ENCODE measurements at places on chromosomes 7 and 10.

DNA sequence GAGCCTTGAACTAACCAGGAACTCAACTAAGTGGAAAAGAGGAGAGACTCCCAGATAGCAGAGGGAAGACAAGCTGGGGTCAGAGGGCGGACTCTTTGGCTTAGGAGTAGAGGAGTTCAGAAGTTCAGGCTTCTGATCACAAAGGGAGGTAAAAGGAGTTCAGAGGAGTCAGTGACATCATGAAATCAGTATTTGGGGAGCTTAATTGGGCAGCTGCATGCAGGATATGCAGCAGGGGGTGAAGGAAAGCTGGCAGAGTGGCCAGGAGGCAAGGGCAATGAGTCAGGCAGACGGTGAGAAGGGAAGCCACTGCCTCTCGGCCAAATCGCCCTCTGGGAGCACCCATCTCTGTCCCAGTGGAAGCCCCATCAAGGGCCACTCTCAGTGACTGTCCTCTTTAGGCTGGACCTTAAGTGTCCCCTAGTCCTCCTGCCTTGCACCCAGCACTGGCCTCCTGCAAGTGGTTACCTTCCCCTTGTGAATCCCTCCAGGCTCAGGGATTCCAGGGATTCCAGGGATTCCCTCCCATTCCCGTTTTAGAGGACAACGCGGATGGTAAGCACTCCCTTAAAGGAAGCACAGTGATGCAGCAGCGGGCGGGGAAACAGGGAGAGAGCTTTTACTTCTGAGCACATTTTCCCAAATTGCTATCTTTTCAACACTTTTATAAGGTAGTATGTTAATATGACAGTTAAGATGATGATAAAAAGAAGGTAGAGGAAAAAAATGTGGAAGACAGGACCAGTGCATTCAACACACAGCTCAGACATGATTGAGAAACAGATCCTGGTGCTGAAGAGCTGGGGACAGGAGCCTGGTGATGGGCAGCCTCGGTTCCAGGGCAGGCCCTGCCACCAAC is 72.6 kb downstream of the KCNMA1 start:
- DNase-seq: peak; percentile 51

GRCh38 chr7:90857603-90858002 is 261.5 kb downstream of the CDK14 start:
- DNase-seq: peak; percentile 1

GRCh38 chr10:69914398-69915214 is 112.9 kb downstream of the COL13A1 start:
- peak; percentile 66 for DNase-seq

GRCh38 chr7:130324306-130324943 is 20.2 kb upstream of the CPA5 start:
- DNase-seq: no peak

- DNase-seq: no peak
Measured at GRCh38 chr10:34430685-34431084, 384.4 kb downstream of the PARD3 start.

- DNase-seq: no peak
Measured at GRCh38 chr7:70763961-70764691, 367.8 kb upstream of the GALNT17 start.

DNA sequence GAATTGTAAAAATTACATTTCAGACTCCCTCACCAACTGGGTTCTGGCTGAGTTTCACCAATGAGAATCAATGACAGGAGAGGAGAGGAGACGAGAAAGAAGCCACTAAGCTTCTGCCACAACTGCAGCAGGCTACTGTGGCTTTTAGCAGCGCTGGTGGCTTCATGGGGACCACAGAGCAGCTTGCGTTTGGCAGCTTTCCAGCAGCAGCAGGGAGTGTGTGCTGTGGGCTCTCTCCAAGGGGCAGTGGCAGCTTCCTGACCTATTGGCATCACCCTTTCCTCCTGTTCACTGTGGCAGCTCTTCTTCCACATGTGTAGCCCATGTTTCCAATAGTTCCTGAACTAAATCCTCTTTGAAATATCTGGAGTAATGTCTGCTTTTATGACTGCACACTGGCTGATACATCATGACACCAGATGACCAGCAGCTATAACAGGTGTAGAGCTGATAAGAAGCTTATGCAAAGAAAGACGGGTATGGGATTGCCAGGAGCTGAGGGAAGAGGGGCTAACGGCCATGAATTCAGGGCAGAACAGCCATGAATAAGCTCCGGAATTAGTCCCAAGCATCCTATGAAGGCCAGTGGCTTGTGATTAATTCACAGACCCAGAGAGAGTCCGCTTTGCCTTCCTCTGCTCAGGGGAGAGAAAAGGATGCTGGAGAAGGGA is 46.8 kb downstream of the KCNH2 start:
- DNase-seq: no peak

DNA sequence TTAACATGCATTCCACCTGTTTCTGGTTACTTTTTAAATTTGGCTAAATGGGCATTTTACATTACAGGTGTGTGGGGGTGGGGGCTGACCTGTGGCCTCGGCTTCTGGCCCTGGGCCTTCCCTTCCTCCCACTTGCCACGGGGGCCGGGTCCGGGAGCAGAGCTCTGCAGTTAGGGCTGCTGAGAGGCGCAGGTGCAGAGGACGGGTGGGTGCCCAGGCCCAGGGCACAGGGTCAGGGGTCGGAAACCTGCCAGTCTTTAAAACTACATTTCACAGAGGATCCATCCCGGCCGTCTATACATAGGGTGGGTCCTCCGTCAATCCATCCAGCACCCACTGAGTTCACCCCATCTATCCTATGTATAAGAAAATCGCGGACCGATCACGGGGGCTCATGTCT is 106.5 kb upstream of the INSIG1 start:
- DNase-seq: no peak

- no peak for DNase-seq
Measured at GRCh38 chr10:122191936-122192541, 79.1 kb upstream of the BTBD16 start.

GRCh38 chr7:17944720-17945119 is 4.4 kb upstream of the SNX13 start:
- DNase-seq: no peak

GRCh38 chr10:45627412-45628048 is 45.0 kb downstream of the ZFAND4 start:
- DNase-seq: no peak

DNA sequence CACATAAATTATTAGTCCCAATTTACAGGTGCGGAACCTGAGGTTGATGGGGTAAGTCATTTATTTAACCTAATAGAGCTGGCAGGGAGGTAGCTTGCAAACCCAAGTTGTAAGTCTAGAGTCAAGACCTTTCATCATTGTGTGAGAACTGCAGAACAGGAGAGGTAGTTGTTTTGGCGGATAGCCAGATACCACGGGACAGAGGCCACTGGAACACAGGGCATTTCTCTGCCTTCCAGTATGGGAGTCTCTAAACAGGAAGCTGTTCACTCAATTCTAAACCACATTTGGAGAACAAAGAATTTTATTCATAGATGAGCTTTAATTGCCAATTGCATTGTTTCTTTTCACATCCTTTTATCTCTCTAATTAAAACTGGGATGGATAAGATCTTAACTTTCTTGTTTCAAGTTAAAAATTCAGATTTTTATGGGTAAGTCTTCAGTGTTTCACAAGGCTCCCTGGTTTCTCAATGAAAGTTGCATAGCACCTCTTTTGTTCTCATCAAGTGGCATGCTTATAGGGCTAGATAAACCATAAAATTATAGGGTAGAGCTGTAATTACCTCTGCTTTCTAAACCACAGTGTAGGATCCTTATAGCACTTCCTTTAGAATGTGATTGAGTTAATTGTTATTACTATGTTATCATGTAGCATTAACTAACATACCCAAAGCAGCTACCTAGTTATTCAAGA is 489.0 kb downstream of the GATA3 start:
- DNase-seq: peak; percentile 61

DNA sequence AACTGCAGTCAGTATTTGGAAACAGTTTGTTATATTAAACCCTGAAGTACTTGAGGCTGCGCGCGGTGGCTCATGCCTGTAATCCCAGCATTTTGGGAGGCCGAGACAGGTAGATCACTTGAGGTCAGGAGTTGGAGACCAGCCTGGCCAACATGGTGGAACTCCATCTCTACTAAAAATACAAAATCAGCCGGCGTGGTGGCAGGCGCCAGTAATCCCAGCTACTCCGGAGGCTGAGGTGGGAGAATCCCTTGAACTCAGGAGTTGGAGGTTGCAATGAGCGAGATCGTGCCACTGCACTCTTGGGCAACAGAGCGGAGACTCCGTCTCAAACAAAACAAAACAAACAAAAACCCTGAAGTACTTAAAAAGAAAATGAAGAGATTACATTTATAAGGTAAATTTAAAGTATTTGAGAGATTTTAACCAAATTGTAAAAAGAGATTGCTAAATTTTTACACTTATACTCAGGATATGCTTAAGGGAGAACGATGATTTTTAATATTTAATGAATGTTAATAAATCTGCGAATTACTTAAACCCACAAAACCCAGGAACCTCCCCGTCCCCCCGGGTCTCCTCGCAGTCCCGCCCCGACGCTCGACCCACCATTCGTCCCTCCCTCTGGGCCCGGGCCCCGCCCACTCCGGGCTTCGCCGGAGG is 425 bp upstream of the MTG1 start:
- DNase-seq: no peak

- peak; percentile 75 for DNase-seq
Measured at GRCh38 chr10:18332048-18332447, 191.8 kb downstream of the CACNB2 start.

Data from MCF 10A (cell line).